ENCODE measurements at places on chromosomes 4 and X.
A peak's percentile ranks its signal among the peaks of the same experiment; 100 is the strongest.

GRCh38 chr4:169270810-169271691, at the start of gene SH3RF1:
Gene SH3RF1, minus strand, starts transcription at chr4:169270956. Its CDS starts 1,744 bp downstream, at chr4:169269212.
- no peak for DNase-seq

DNA sequence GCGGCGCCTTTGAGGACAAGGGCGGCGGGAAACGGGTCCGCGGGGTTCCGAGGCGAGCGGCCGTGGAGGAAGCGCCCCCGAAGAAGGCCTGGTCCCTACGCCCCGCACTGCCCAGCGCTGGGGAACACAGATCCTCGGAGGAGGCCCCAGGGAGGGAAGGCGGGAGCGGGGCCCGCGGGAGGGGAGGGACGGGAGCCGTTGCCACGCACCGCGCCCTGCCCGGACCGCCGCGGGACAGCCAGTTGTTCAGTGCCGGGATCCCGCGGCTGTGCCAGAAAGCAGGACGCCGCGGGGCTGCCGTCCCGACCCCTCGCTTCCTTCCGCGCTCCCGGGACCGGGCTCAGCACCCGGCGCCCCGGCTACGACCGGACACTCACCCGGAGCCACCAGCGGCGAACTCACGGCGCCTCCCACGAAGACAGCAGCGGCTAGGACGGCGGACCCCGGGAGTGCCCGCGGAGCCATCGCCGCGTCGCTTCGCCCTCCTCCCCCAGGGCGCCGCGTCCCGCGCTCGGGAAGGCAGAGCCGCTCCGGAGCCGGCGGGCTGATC, 278 bp downstream of the RELL1 start:
- peak; percentile 30 for DNase-seq

- no peak for DNase-seq
These were observed 217.4 kb upstream of the FGF13 start for GRCh38 chrX:138928737-138929459.

- DNase-seq, result no peak
These were observed 166.7 kb upstream of the ANKRD50 start for GRCh38 chr4:124879195-124879594.

- DNase-seq, result no peak
These were observed 45.4 kb downstream of the APLN start for GRCh38 chrX:129609395-129609794.

DNA sequence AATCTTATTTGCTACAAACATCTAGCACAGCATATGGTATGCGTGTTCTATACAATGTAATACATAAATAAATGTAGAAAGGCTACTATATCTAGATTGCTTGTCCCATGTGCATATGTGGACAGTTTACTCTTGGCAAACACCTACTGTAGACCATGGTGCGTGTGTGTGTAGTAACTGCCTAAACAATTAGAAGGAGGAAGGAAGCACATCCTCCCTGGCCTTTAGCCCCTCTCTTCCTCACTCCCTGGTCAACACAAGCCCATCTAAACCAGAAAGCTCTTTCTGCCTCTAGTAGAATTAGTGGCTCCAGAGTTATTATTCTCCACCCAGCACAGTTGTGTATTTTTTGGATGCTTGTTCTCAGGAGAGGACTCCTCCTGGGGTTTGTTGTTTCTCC, 73.9 kb downstream of the KDR start:
- no peak for DNase-seq

DNA sequence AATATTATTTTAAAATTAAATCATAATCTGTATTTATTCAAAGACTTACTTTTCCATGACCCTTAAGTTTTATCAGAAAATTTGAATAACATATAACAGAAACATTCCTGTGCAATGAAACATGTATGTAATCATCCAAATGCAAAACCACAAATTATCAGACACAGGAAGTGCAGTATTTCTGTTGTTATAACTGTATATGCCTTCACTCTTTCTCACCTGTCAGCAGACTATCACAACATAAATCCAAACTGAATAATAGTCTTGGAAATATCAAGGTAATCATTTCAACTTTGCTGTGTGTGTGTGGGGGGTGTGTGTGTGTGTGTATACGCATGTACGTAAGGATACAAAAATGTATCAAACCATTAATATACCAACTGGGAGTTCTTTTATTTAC, 285.9 kb downstream of the SLC7A11 start:
- DNase-seq, result no peak

DNA sequence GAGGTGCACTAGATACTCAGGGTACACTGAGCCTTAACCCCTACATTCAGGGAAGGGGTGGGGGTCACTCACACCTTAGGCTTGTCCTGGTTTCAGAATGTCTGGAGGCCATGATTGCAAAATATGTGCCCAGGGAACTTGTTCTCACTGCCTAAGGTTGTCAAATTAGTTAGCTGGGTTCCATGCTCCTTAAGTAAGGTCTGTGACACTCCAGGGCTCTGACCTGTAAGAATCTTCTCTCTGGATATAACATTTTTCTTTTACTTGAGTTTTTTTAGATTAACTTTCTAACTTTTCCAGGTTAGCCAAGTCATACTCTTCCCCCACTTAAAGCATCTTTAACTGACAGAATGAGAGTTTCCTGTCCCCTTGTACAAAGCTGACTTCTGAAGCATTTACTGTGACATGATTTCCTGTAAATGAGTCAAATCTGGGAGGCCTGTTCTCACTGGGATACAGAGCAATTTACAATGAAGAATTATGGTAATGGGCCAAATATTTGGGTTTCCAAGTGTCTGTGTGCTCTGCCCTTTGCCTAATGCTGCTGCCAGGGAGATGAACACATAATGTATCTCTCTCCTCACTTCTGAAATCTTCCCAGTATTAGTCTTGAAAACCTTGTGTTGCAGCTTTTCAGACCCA, 101.7 kb downstream of the GATB start:
- DNase-seq, result no peak

DNA sequence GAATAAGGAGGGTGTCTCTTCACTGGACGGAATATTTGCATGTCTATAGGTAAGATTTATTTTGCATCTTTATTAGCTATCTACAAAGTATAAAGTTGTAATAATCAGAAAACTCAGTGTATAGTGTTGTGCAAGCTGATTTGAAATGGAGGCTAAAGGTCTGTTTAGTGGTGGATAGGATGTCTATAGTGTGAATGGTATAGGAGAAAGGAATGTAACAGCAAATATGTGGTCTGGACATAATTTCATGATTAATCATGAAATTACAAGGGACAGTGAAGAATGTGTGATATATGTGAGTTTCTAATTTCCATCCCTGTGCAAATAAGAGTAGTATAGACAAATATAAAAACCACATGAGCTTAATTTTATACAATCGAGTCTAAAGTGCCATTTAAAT, 79.3 kb upstream of the CAMK2D start:
- DNase-seq, result no peak

DNA sequence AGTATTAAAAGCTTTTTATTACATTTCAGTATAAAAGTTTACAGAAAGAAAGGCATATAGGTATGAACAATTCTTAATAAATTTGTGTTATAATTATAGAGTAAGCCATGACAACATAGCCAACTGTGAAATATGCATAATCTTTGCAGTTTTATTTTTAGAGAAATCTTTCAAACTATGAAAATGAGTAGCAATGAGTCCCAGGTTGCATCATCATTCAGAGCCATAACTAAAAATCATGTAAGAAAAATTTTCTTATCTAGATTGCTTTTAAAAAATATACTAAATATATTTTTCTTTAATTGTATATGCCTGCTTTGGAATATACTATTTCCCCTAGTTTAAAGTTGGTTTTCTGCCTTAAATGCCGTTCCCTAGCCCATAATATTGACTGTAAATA, 54.8 kb upstream of the NAF1 start:
- DNase-seq, result no peak

DNA sequence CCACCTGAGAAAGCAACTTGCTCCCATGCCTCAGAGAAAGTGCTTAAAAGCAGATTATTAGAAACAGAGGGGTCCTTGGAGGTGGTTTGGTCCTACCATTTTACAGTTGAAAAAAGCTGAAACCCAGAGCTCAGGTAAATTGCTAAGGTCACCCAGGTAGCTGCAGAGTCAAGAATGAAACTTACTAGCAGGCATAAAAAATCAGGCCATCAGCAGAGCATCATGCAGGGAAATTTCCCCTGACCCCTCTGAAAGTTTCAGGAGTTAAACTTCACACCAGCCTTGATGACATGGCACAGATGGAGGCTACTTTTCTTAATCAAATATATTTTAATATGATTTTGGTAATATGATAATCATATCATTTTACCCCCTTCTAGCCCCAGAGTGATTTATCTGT, 70.3 kb downstream of the IRF2 start:
- DNase-seq, result no peak

GRCh38 chr4:91113130-91113706, 986.0 kb downstream of the CCSER1 start:
- DNase-seq, result no peak

- DNase-seq, result no peak
These were observed 294.7 kb upstream of the CT83 start for GRCh38 chrX:116757491-116757890.

GRCh38 chrX:28998609-28999135, 411.4 kb downstream of the IL1RAPL1 start:
- DNase-seq, result no peak

DNA sequence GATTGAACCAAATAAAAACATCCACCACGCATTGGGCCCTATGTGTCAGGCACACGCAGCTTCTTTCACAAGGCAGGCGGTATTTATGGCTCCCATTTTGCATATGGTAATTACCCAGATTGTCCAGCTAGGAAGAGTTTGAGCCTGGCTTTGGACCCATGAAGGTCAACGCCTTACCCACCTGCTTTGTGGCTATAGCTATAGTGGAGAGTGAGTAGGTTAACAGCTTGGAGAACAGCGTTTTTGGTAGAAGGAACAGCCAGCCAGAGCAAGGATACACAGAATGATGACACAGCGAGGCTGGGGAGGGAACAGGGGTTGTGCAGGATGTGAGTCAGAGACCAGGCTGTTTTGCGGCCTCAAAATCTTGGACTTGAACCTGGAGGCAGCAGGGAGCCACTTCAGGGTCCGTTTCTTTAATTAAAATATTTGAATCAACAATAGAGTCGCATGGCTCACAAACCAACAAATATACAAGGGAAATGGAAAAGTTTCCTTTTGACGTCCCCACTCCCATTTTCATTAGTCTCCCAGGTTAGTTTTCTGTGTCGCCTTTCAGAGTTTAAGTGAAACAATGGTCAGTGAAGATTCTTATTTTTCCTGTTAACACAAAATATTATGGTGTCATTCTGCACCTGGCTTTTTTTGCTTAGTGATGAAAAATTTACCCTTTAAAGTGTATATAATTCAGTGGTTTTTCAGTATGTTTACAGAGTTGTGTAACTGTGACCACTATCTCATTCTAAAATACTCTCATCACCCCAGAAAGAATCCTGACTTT, 118.2 kb upstream of the STX18 start:
- no peak for DNase-seq

DNA sequence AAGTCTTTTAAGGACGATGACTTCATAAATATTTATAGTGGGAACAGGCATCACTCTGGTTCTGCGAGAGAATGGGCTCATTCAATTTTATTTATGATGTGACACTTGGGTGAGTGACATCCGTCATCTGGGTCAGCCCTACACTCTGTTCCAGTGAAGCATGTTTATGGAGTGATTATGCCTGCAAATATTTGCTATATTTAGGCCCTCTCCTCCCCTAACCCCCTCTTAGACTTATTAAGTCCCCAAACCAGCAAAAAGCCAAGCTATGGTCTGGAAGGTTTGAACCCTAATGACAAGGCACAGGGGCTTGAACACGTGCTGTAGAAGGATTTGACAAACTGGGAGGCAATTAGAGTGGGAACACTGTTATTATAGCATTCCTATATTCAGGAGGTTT, 55.9 kb downstream of the C4orf51 start:
- no peak for DNase-seq

DNA sequence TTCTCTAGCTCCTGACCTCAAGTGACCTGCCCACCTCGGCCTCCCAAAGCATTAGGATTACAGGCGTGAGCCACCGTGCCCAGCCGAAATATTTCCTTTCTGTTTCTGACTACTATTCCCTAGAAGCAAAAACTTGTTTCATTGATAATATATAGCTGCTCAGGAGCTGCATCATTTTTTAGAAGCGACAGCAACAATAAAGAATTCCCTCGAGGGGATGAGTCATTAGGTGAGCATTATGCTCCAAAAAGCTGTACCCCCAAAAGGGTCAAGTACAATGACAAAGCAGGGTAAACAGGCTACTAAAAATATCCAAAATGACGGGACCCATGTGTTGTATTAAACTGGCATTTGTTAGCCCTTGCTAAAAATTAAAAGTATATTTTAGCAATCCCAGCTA, 67.0 kb downstream of the RBM47 start:
- DNase-seq, result no peak

GRCh38 chr4:101292901-101293300, 54.4 kb downstream of the PPP3CA start:
- no peak for DNase-seq

- DNase-seq, result no peak
These were observed 205.0 kb upstream of the TET2 start for GRCh38 chr4:104941661-104942062.

GRCh38 chrX:134482371-134482770, 22.4 kb downstream of the HPRT1 start:
- DNase-seq, result no peak

DNA sequence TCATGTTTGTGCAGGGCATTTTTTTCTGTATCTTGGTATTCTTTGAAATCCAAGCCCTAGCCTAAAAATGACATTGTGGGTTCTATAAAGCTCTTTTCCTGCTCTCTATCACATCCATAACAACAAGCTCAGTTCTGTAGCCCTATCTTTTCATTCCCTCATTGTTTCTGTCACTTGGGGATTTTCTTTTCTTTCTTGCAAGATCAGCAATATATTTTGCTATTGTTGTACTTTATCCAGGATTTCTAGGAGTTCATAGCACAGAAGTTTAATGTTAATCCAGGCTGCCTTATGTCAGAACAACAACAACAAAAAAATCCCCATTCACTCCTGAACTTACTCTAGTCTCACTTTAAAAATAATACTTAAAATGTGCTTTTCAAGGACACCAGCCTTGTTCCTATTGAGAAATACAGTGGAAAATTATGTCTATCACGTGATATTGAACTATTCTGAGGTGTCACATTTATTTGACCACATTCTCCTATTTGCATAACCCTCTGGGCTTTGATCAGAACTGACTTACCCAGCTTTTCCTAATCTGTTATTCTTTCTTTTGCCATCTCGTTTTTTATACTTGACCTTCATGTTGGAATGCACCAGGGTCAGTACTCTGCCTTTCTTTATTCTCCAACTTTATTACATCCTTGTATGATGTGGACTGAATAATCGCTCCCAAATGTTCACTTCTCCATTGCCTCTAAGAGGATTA, 112.8 kb downstream of the MAGEB5 start:
- DNase-seq, result no peak

DNA sequence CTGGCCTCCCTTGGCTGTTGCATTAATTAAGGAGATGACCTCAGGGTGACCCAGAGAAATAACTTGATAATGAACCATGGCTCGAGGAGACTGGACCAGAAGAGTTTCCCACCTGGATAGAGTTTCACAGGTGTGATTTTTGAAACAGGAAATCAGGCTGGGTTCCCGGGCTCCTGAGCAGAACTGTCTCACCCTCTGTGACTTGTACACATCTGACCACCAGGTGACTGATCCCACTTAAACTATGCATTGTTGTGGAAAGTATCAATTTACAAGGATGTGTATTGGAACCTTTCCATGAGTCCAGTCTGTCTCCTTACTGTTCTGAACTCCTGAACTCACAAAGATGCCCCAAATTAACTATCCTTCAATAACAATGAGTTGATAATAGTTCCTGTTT, 220.3 kb downstream of the PTTG2 start:
- DNase-seq, result no peak
